ENCODE measurements at places on chromosomes 7 and 10.
A peak's percentile ranks its signal among the peaks of the same experiment; 100 is the strongest.

- no peak for DNase-seq
These were observed 70.4 kb downstream of the LYZL2 start for GRCh38 chr10:30559180-30559579.

DNA sequence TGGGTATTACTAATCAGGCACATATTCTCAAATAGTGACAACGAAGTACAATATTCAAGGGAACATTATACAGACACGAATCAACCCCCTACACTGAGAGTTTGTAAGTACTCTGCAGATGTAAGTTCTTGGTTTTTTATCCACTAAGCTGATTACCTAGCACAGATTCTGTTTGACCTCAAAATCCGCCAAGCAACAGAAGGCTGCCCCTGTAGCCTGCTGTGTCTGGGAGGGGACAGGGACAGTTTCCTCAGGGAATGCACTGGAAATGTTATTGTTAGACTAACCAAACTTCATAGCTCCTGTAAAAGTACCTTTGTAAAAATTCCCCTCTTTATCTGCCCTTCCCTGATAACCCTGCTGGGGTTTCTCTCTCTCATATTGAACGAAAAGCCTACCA is 45.2 kb upstream of the ZRANB1 start:
- DNase-seq: no peak

- DNase-seq: no peak
These were observed 839.9 kb downstream of the CCSER2 start for GRCh38 chr10:85168243-85168642.

DNA sequence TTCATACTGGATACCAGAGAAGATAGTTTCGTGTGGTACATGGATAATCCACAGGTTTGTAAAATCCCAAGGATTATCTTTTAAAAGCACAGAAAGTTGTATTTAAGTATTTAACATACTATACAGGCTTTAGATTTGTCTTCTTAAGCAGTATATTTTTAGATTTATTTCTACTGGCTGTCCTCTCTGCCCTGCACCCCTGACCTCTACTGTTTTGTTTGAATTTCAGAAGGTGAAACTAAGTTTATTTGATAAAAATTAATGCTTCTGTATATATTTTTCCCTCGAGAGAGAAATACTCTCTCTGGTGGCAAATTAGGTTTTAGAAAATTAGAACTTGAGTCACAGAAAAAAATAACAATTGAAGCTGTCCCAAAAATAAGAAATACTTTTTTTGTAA is 18.8 kb downstream of the PLEKHA1 start:
- DNase-seq: no peak

- no peak for DNase-seq
These were observed 63.9 kb downstream of the VOPP1 start for GRCh38 chr7:55508221-55509011.

GRCh38 chr7:100367251-100367620 is 6.1 kb upstream of the PILRA start:
- DNase-seq: no peak

GRCh38 chr10:118980135-118980865 is 49.2 kb upstream of the NANOS1 start:
- DNase-seq: no peak

DNA sequence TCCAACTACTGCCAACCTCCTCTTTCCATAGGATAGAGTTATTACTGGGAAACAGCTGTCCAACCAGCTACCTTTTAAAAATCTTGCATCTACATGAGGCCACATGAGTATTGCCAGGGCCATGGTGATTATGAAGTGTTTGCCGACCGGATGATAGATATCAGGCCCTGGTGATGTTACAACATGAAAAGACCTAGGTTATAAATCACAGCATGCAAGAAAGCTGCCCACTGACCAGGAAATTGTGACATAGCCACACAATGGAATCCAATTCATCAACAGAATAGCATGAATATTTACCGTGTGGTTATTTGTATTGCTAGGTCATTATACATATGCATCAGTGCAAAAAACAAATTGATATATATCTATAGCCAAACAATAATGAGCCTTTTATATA is 517.0 kb downstream of the INHBA start:
- peak; percentile 27 for DNase-seq

DNA sequence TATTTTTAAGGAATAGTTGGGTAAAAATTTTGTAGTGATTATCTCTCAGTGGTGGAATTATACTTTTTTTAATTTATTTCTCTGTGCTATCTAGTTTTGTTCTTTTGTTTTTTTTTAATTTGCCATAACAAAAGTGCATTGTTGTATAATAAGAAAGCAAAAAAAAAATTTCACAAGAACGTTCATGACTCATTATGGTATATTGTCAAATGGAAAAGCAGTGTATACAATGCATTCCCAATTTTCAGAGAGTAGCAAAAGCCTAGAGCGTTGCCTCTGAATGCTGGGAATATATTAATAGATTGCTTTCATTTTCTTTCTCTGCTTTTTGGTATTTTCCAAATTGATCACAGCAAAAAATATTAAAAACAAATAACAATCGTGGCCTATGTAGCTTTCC is 46.3 kb upstream of the GPAM start:
- no peak for DNase-seq

DNA sequence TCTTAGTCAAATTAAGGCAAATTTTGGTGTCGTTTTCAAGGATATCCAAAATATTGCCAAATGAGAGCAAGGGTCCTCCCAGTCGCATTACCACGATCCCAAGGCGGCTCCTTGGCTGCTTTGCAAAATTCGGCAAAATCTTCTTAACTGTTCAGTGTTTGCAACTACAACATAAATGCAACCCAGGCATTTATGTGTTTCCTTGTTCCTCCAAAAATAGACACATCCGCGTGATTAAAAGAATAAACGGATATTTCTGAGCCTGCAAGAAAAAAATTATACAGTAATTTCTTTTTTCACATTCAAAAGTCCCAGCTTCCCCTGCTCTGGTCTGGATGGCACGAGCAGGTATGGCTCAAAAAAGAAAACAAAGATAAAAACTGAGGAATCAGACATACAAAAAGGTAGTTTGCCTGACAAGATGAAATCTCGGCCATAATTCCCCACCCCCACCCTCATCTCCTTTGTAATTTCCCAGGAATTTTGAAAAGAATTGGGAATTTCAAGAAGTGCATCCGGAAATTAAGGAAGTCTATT is 6.0 kb downstream of the SKIDA1 start:
- no peak for DNase-seq

DNA sequence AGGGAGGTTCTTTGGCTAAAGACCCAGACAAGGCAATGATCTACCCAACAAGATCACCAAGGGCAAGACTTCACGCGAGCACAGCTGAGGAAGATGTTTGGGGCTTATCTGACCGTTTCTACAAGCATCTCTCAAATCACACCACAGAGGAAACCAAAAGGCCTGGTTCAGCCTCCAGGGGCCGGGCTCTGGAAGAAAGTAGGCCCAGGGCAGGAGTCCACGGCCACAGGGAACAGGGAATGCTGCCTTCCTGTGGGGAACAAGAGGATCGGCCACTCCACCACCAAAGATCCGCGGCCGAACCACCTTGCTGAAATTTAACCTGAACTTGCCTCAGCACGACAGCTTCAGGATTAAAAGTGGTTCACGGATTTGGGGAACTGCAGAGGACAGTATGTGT is 332.5 kb downstream of the PTPRN2 start:
- DNase-seq: no peak

- no peak for DNase-seq
These were observed 145.2 kb downstream of the GRM3 start for GRCh38 chr7:86788948-86789347.

GRCh38 chr7:133602291-133602690 is 349.4 kb downstream of the EXOC4 start:
- DNase-seq: no peak

GRCh38 chr10:90480466-90480865 is 377.4 kb downstream of the HTR7 start:
- DNase-seq: no peak

DNA sequence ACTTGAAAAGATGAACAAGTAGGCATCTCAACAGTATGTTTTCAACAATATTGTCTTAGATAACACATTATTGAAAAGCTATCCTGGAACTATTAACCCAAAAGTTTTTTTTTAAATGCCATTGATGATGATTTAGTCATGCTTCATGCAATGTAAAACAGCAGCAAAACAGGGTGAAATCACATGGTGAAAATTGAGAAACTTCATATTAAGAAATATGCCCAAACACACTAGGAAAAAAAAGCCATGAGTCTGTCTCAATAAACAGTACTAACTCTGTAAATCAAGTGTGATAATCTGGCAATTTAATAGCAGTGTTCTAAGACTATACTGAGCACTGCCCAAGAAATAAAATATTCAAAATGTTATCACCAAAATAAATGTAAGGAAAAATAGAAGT is 613.1 kb downstream of the KCNMA1 start:
- DNase-seq: no peak

- no peak for DNase-seq
These were observed 36.3 kb upstream of the DIP2C start for GRCh38 chr10:725786-726185.

- DNase-seq: no peak
These were observed 59.0 kb downstream of the GNA12 start for GRCh38 chr7:2785071-2785500.

DNA sequence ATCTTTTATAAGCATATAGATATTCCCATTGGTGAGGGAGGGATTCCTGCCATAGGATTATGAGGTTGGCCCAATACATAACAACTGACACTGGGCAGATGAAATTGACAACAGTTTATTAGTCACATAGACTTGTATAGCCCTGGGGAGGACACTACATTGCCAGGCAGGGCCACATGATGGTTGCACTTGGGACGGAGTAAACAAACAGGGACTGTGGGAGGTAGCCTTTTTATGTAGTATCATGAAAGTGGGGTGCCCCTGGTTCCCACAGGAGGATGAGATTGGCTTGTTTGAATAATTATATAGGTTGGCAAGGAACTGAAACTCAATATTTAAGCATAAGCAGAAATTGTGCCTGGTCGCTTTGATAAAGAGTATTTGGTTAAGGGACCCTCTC is 23.5 kb downstream of the TRIM24 start:
- DNase-seq: no peak

- no peak for DNase-seq
These were observed 105.7 kb downstream of the HOXA1 start for GRCh38 chr7:26989897-26990670.

GRCh38 chr10:18610517-18610916 is 40.9 kb downstream of the NSUN6 start:
- peak; percentile 81 for DNase-seq

DNA sequence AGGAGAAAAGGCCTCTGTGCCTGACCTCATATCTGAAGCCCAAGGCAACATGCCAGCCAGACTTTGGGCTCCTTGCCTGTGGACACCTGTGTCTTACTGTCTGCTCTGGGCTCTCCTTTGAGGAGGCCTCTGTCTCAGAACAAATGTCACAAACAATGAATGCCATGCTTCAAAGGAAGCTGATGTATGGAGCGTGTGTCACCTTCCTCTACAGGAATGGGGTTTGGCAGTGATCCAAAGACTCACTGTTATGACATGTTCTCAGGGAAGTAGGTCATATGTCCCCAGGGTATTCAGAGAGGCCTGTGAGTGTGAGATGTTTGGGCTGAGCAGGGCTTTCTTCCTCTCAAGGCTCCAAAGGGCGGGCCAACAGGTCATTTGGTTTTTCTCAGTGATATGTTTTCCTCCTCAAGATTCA is 38.4 kb downstream of the PTPRE start:
- no peak for DNase-seq

GRCh38 chr10:26815500-26815899 is 45.3 kb downstream of the ABI1 start:
- no peak for DNase-seq

DNA sequence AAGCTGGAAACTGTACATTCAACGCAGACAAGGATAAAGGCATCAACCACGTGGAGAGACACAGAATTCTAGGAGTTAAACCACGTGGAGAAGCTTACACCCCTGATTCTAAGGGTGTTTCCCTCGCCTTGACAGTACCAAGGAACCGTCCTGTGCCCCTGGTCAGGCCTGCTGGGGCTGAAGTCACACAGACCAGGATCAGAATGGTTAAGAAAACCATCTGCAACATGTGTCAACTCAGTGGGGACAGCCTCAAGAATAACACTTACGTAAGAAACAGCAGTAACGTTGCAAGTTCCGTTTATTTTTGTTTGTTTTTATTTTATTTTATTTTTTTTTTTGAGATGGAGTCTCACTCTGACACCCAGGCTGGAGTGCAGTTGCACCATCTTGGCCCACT is 55.6 kb downstream of the CHST15 start:
- no peak for DNase-seq

DNA sequence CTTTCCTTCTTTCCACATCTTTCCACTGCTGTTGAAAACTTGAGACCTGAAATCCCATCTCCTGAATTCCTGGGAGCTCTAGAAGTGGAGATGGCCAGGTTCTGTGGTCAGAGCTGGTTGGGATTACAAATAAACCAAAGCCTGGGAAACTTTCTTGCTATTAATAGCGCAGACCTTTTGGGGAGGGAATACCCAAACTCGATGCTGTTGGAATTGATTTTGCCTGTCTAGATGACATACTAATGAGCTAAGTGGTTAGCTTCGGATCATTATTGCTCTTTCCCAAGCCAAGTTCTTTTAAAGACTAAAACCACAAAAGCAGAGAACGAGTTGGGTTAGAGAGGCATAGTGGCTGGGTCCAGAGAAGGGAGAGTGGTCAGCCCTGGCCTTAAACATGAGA is 76.6 kb downstream of the TCF7L2 start:
- no peak for DNase-seq

DNA sequence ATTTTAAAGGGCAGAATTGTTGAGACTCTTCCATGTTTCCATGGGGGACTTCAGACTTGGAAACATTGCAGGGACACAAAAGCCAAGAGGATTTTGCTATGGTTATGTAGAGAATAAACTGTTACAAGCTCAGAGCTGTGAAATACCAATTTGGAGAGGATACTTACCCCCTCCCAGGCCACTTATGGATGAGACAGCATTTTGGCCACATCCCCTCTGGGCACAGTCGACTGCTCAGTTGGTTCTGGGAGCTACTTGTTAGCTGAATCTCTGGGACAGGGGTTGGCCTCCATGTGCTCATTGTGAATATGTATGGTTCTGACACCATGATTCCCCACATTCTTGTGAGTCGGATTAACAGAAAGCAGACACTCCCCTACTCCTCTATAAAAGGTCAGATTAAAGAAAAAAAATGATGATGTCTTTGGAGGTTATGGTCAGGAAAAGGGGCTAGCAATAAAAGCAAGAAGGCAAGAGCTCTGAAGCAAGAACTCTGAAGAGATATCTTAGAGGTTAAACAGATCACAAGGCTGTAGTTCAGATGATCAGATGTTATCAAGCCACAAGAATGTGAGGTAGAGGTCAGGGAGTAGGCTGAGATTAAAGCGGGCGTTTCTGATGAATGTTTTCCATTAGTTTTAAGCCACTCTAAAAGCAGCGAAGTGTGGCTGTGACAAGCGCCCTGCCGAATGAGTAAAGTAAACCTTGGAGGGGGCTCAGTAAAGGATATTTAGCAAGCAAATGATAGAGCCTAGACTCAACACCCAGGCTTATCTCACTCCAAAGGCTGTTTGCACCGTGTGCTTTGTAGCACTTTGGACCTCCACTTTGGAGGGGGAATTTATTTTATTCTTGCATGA is 17.2 kb downstream of the STAMBPL1 start:
- no peak for DNase-seq

GRCh38 chr7:26580064-26580591 is 284.3 kb downstream of the SKAP2 start:
- no peak for DNase-seq

GRCh38 chr7:47301105-47301477 is 280.8 kb downstream of the TNS3 start:
- DNase-seq: no peak

- no peak for DNase-seq
These were observed 56.8 kb upstream of the WDR11 start for GRCh38 chr10:120794390-120794789.

- DNase-seq: no peak
These were observed 74.3 kb downstream of the RNLS start for GRCh38 chr10:88508796-88509195.

GRCh38 chr10:31242902-31243301 is 76.1 kb upstream of the ZEB1 start:
- DNase-seq: no peak
